Stomach (tissue), 19 donors: ENCODE measurements at places on chromosomes 13 and 19. TPM values are rescaled to one million over a fixed set of nuclear protein-coding genes. Genes with fewer than 3 reads are reported as not detected.

The KLK15 gene
- total RNA-seq: not detected

DNA sequence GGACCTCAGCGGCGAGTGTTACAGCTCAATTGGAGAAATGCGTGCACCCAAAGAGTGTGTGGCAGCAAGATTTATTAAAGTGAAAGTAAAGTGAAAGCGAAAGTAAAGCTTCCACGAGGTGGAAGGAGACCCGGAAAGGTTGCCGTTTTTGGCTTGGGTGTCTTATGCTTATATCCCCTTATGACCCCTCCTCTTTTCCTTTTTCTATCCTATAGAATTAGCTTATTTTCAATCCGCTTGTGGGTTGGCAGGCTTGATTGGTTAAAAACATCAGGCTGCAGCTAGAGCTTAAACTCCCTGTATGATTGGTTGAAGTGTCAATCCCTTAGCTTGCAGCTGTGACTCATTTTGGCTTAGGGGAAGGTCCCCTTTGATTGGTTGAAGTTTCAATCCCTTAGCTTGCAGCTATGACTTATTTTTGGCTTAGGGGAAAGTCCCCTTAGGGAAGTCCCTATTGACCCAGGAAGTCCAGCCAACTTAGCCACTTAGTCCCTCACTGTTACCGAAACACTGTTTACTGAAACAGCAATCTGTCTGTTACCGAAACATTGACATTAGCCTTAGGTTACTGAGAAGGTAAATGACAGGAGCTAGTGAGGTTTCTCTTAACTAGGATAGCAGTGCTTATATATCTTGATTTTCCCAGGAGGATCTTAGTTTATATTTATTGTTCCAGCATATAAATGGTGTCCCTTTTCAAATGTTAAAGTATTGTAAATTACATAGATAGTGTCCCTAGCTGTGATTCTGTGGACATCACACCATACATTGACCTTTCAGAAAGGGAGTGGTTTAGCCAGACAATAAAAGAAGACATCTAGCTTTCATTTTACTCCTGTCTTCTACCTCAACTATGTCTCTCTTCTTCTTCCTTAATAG, 575.8 kb downstream of the DACH1 start:
- DNase-seq: no peak

The OLFM4 gene
- 60.8 TPM for total RNA-seq

The ATP1A3 gene
- total RNA-seq: 0.29 TPM

DNA sequence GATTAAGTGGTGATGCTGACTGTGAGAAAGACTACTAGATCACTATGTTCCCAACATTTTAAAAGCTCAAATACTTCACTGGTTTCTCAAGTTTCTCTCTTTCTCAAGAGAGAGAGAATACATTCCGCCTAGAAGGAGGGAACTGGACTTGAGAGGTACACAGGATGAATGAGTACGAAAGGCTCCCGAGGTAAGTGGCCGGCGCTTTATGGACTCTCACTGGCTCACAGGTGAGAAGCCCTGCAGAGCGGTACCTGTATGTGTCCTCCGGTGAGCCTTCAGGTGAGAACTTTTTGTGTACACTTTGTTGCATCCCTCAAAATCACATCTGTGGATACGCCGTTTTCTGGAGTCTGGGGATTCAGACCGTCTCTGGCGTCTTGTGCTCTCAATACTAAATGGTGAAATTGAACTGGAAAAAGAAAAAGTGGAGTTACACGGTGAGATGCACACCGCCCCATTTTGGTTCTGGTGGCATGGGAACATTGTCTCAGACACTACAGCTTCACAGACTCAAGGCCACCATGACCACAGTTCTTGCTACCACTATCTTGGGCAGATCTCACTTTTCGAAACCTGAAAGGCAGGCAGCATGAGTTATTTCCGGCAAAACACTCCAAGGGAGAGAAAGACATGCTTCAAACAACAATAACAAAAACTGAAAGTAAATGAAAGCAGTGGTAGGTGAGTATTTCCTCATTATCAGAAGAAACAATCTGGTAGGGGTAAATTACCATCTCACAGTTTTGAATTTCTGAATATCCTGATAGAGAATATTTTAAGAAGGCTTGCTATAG, 418.9 kb downstream of the KLF12 start:
- peak; percentile 60 for DNase-seq

The PDX1 gene
- 0.29 TPM for total RNA-seq

DNA sequence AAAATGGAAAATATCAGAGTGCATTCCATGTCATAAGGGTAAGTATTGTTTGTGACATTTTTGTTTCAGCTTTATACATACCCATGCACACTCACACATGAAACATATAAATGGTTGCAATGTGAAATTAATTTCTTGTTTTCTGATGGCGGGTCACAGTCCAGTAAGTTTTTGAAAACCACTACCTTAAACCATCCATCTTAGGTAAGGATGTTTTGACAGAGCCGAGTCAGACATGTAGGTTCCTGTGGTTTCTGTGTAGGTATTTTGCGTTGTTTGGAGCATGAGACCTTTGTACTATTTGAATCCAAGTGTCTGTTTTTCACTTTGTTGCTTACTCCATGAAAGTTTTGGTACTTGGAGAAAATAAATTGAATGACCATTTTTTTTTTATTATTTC, 121.7 kb downstream of the B3GLCT start:
- no peak for DNase-seq

The NLRP5 gene
- total RNA-seq: not detected

GRCh38 chr19:13281567-13282291, 131.5 kb downstream of the IER2 start:
- no peak for DNase-seq

DNA sequence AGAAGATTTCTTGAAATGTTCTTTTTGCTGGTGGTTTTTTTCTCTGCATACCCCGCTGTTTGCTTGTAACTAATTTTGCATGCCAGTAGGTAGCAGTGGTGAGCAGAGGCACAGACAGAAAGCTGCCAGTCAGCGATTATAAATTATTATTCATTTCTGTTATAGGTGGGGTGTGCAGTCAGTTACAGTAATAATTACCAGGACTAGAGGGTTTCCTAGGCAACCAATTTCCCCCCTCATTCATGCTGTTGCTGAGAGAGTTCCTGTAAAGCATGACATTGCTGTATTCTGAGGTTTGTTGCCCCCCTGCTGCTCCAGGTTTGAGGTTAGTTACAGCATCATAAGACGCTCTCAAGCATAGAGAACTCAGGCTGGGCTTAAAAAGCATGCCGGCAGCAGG, 104.5 kb downstream of the URI1 start:
- DNase-seq: peak; percentile 29

DNA sequence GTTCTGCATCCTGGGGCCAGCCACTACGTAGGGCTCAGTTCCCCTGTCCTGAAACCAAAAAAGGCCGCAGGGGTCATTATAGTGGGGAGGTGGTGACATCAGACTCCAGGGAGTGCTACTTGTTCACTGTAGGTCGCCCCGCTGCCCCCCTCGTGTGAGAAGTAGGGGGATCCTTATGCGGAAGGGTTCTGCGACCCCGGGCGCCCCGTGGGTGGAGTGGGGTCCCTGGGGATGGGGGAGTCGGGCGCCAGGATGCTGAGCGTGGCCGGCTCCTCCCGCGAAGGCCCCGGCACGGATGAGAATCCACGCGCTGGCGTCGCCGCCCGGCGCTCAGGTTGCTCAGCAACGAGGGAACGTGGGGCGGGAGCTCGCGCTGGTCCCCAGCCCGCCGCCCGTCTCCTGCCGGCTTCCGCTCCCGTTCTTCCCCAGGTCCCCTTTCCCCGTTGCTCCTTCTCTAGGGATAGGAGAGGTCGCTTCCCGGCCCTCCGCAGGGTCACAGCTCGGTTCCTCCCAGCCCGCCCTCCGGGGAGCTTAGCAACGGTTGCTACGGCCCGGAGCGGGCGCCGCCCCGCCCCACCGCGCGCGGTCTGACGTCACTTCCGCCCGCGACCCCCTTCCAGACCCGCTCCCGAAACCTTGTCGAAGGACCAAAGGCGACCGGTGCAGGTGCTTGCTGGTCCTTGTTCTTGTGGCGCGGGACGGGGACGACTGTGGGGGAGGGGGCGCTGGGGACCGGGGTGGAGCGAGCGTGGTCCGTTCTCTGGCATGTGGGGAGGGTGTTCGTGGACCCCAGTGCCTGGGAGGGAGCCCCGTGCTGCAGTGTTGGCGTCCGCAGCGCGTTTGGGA, at the start of gene NAT14:
NAT14 (plus strand) TSS at position 596 of the 846 bp plus-strand sequence. CDS start 521 bp downstream, outside the sequence.
- DNase-seq: peak; percentile 45

GRCh38 chr19:53881482-53882390, at the start of gene PRKCG:
PRKCG (plus strand) TSS chr19:53882197; CDS start chr19:53882495, 298 bp downstream.
- DNase-seq: peak; percentile 60

GRCh38 chr19:48413879-48414587, 20.6 kb downstream of the GRIN2D start:
- DNase-seq: no peak

DNA sequence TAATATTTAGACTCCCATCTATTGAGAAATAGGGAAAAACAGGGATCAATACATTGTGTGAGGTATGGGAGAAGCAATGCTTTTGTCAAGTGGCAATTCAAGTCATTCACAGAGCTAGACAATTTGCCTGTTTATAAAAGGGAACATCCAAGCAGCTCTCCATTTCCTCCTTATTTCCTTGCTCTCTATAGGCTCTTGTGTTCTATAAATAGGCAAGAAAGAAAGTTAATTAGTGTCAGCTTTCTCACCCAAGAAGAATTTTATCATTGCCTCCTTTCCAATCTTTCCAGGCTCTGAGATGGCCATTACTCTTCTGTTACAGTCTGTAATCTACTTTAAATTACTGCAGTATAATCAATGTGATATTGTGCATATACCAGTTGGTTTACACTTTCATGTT, 199.9 kb downstream of the LHFPL6 start:
- no peak for DNase-seq

DNA sequence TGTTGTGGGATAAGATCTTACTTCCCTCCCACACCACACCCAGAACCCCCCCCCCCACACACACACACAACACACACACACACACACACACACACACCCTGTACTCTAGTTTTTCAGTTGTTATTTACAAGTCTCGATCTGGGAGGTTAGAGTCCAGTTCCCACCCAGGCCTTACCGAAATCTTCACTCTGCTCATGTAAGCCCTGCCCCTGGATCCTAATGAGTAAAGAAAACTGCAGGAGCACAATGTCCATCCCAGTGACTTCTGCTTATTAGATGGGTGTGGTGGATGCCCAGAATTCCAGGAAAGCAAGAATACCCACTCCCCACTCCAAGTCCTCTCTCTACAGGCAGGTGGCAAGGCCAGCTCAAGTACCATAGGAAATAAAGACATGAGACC, 23.0 kb downstream of the STARD13 start:
- no peak for DNase-seq

GRCh38 chr13:77225946-77226345, 100.9 kb downstream of the MYCBP2 start:
- DNase-seq: no peak

The MBD3L3 gene
- total RNA-seq: not detected

DNA sequence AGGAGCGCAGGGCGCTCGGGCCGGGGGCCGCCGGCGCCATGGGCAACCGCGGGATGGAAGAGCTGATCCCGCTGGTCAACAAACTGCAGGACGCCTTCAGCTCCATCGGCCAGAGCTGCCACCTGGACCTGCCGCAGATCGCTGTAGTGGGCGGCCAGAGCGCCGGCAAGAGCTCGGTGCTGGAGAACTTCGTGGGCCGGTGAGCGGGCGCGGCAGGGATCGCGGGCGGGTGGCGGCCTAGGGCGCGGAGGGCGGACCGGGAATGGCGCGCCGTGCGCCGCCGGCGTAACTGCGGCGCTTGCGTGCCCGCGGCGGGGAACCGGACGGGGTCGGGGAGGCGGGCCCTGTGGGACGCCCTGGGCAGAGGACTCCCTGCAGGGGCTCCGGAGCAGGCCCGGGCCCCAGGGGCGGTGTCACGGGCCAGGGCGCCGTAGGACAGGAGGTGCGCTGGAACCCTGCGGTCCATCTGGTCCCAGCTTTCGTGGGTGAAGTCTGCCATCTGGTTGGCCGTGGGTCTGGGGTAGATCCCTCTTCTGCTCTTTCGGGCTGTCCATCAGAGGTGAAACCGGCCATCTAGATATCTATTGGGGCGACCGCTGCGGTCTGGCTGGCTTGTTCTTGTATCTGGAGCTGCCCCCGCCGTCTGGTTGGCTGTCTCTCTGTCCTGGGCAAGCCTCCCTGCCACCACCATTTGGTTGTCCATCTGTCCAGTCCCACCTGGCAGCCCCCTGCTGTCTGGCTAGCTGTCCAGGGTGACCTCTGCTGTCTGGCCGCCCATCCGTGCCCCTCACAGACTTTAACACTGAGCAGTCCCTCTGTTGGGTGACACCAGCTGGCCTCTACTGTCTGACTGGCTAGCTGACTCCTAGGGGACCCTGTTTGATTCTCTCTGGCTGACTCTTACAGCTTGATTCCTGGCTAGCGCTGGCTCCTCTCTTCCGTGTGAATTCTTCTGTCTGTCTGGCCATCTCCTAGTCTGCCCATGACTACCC, 622 bp downstream of the DNM2 start:
- peak; percentile 51 for DNase-seq

The N4BP2L1 gene
- total RNA-seq: 33.2 TPM

- no peak for DNase-seq
Observed at GRCh38 chr13:95385798-95386197, 84.5 kb upstream of the ABCC4 start.
